Activated effector memory CD4-positive, alpha-beta T cell treated with Interleukin-2 at 50 U/mL for 16 hours (primary cell): ENCODE measurements at places on chromosomes 5 and 9.

DNA sequence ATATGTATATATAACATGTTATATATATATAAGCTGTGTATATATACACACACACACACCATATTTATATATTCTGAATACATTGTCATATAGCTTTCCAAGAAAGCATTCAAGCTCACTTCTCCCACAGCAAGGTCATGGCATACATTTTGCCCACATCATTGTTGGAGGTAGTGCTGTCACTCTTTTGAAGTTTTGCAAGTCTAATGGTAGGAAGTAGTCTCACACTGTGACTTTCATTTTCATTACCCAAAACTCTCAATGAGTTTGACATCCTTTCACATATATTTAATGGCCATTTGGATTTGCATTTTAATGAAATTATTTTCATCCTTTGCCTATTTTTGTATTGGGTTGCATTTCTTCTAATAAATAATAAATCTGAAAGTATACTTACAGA, 59.8 kb upstream of the COX7C start:
- DNase-seq = no peak

DNA sequence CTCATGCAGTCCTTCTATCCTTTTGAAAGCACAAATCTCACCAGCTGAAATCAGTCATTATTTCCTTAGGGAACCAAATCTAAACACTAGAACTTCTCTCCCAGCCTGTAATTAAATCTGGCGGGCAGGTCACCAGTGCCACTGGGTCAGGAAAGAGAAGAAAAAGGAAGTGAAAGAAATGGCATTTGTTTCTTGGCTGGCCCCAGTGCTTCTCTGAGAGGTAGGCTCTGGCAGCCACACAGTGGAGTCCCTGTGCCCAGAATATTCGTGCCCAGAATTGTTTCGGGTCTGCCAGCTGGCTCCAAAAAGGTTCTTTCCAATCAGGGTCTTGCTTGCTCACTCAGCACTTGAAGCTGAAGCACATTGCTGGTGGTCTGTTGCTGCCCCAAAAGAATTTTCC, 133.9 kb upstream of the MTAP start:
- no peak for DNase-seq

- DNase-seq = no peak
Measured at GRCh38 chr9:91011891-91012290, 210.3 kb downstream of the SYK start.

- no peak for DNase-seq
Measured at GRCh38 chr9:94900222-94901018, 173.9 kb downstream of the AOPEP start.

DNA sequence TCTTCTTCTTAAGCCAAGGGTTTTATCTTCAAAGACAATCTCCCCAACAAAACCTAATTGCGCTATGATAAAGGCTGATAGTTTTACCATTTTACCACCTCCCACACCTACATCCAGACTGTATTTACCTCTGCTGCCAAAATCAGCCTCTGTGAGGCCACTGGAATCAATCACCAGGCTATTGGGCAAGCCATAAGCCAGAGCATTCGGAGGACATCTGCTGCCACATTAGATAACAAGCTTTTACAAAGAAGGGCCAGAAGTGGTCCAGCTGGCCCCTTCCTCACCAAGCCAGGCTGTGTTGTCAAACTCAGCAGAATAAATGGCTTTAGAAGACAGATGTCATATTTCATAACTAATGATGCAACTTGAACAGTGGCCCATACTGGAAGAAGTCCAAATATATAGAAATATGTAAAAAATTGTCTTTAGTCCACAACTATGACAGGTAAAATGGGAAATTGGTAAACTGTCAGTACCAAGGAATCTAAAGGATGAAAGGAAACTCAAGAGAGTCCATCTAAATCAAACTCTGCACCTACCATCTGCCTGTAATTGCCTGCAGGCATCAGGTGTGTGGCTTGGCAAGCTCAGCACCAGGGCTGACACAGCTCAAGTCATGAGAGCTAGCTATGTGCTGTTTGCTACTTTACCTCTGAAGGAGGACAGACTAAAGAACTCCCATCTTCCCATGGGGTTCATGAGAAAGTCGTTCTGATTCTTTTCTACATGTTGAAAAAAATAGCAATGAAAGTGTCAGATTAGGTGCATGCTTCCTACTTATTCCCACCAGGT, 16.1 kb downstream of the SLC45A2 start:
- no peak for DNase-seq

GRCh38 chr5:133421394-133421793, 190.9 kb downstream of the FSTL4 start:
- DNase-seq = no peak

GRCh38 chr9:34558919-34559623, 30.5 kb downstream of the CNTFR start:
- DNase-seq = no peak

GRCh38 chr5:144203750-144204596, 33.3 kb downstream of the KCTD16 start:
- no peak for DNase-seq

GRCh38 chr5:180609817-180610550, 18.7 kb upstream of the SCGB3A1 start:
- DNase-seq = no peak

DNA sequence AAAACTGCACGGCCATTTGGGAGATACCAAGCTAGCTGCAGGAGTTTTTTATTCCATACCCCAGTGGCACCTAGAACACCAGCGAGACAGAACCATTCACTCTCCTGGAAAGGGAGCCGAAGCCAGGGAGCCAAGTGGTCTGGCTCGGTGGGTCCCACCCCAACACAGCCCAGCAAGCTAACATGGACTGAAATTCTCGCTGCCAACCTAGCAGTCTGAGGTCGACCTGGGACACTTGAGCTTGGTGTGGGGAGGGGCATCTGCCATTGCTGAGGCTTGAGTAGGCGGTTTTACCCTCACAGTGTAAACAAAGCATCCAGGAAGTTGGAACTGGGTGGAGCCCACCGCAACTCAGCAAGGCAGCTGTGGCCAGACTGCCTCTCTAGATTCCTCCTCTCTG, 108.9 kb upstream of the CHD1 start:
- peak; percentile 78 for DNase-seq

DNA sequence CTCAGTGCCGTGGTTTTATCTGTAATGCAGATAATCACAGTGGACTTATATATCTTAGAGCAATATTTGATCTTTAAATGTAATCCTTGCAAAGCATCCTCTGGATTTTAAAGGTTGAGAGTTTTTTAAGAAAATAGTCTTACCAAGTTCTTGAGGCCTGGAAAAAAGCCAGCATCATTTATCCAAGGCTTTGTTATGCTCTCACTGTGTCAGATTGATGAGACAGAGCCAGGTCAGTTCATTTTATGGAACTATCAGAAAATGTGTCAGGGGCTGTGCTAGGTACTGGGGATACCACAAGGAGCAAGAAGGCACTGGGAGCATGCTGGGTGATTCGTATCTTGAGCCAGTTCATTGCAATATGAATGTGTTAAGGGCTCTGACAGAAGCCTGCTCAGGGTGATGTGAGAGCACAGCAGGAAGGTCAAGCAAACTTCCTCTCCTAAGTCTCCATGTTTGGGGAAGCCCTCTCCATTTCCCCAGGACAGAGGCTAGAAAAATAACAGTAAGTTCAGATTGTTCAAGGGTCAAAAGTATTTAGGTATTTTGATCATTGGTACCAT, 19.7 kb downstream of the C7 start:
- no peak for DNase-seq

DNA sequence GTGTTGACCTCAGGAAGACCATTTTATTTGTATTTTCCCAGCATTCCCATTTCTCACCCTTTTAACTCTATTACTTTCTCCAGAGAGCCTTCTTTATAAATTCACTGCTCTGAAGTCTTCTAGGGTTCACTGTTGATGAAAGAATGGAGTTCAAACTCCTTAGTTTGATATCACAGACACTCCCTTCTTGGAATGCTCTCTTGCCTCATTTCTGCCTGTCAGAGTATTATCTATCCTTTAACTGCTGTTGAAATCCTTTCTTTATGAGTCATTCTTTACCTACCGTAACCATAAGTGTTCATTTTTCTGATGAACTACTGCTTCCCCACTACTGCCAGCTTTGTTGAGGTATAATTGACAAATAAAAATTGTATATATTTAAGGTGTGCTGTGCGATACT, 4.3 kb downstream of the RIC1 start:
- DNase-seq = no peak

GRCh38 chr5:111447099-111447498, 65.2 kb downstream of the STARD4 start:
- no peak for DNase-seq
